NCI-H1930 (cell line): ENCODE measurements at places on chromosomes 7 and 10.

- DNase-seq, result no peak
Observed at GRCh38 chr10:123906296-123906695, 14.7 kb upstream of the CPXM2 start.

DNA sequence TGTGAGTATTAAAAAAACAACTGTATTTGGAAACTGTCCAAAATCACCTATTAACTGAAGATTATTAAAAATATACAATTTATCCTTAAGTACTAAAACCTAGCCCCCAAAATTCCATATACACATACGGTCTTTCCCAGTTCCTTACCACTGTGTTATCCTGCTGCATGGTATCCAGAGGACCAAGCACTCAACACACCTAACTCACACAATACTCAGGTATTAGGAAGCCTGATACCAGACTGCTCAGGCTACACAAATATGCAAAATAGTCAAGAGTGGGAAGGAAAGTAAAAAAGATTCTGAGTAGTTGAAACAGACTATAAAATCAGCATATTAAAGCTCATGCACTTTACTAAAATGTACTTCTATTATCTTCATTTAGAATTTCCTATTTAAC is 67.2 kb downstream of the EPC1 start:
- no peak for DNase-seq

DNA sequence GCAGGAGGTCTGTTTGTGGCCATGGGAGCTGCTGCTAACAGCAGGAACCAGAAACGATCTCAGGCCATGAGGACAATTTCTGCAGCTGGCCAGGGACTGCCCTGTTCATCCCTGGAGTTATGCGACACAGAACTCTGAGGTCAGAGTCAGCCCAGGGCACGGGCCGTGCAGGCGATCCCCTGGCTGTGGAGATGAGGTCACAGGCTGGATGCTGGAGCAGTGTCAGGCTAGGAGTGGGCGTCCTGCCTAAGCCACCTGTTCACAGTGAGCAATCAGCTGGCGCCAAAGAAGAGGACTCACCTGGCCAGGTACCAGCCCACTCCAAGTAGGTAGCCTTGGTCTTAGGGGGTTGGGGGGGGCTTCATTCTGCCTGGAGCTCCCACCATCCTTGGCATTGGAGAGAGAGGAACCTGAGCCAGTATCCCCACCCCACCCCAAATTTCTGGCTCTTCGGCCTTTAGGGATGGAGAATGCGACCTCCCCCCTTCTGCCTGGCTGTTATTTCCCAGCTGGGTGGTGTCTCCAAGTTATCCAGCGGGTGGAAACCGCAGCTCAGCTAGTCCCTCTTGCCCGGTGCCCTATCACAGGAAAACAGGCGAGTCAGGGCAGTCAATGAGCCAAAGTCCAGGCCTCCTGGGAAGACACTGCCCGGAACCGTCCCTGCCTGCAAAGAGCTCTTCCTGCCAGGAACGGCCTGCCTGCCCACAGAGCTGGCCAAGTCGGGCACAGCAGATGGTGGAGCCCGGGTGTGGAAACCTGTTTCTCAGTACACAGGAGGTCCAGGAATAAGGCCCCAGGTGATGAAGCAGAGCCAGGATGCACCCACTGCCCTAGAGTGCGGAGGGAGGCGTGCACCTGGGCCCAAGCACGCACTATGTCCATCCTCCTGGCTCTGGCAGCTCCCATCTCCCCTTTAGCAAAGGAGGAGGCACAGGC is 1.8 kb upstream of the TTYH3 start:
- no peak for DNase-seq

DNA sequence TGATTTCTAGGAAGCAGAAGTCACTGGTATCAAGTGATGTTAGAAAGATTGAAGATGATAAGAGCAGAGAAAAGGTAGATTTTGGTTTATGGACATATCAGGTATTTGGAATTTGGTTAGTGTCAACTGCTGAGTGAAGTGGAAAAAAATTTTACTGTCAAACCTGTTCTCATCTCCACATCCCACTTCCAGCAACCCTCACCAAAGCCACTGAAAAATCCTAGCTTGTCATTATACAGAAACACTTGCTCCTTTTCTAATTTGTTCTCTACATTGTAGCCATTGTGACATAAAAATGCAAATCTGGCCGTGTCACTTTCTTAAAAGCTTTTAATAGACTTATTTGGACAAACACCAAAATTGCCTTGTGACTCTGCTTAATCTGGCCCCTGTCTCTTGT is 54.0 kb downstream of the TRIM24 start:
- DNase-seq, result no peak
